ENCODE measurements at places on chromosomes 12 and 14.

GRCh38 chr14:104390221-104390931 lies 189.2 kb upstream of the C14orf180 start:
- DNase-seq, result no peak

DNA sequence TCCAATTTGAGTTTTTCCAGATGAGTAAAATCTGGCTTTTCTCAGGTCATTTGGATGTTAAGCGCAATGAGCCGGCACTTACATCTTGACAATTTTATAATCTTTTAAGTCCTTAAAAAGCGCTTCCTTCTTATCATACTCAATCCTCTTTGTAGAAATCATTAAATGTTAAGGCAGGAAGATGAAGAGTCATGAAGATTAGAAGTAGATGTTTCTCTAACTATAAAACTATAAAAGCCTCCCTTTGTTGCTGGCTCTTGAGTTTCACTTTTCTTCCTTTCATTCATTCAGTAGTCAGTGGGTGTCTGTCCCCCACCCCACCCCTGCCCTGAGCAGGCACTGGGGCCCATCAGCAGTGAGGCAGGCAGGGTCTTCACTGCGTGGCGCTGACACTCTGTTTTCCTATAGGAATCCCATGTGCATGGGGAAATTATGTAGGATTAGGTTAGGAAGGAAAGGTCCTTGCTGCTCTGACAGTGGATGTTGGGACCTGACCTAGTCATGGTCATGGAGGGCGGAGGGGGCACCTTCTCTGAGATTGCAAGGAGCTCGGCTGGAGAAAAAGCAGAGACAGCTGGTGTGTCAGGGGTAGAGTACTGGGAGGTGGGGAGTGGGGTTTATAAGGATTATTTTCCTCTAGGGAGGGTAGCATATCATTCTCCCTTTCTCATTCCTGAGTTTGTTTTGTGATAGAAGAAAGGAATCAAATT lies 65.8 kb downstream of the CCDC92 start:
- no peak for DNase-seq

- no peak for DNase-seq
These were observed 58.9 kb downstream of the USP15 start for GRCh38 chr12:62319058-62319457.

DNA sequence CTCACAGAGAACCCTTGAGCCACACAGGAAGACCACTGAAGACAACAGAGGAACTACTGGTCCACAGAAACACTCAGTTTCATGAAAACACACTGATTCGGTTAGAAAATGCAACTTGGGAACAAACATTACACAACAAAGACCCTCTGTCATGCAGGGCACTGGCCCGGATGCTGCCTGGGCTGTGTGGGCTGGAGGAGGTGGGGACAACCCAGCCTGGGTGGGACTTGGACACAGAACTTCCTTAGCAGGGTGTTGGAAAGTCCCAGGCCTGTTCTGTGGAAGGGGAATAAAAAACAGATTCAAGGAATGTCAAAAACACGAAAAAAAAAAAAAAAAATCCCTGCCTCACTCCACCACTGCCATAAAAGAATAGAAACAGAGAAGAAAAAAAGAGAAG lies 181.0 kb downstream of the MON2 start:
- no peak for DNase-seq

DNA sequence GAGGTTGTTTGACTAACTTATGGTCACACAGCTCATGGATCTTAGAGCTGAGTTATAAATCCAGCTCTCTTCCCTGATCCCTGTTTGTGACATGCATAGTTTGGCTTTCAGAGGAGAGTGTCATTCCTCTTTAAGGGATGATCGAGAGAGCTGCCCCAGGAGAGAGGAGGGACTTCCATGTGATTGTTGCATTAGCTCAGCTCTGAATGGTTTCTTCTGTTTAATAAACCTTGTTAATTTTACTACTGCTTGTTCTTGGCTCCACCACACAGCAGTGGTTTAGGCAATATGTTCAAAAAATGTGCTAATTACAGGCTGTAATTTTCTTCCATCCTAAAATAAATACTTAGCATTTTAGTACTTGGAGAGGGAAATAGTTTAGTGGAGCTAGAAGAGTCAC lies 152.5 kb downstream of the C12orf75 start:
- no peak for DNase-seq

DNA sequence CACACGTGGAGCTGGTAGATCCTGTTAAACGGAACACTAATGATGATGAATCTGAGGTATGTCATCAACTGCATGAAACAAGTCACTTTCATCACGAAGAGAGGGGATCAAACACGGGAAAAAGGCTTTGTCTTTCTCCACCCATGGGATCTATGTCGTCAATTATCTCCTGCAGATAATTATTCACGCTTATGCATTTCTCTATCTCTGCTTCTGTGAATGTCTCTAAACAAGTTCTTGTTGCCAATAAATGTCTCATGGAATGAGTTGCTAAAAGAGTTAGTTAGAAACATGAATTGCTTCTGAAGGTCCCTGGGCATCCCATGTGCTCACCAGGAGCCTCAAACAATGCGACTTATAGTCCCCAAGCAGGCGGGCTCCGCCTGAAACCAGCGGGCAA lies 1228.2 kb upstream of the TMEM132C start:
- no peak for DNase-seq

GRCh38 chr14:22007363-22007762 lies 333.7 kb upstream of the OR4E1 start:
- DNase-seq, result no peak

DNA sequence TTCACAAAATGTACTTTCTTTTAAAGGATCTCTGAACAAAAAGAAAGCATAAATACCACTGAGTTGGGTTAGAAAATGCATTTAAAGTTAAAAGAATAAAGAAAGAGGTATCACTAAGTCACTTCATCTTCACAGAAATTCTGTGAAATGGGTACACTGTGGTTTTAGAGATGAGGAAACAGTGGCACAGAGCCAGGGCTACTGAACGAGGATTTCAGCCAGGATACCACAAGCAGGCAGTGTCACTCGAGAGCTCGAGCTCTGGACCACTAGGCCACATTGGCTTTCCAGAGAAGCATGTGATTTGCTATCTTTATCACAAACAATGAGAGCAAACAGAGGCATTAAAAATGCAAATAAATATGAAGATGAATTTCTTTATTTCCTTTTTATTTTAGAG lies 51.0 kb downstream of the WDHD1 start:
- no peak for DNase-seq

DNA sequence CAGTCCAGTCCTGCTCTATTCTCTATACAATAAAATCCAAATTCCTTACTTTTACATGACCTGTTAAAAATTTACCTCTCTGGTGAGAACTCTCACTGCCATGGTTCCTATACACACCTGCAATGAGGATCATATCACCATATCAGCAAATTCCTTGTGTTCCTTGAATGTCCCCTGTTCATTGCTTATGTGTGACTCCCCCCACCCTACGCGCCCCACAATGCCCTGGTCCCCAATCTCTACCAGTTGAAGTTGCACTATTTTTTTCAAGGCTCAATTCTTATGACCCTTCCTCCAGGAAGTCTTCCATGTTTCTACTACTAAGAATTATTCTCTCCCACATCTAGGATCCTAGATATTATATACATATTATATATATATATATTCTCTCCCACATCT lies 82.2 kb upstream of the NEDD1 start:
- DNase-seq, result no peak

- no peak for DNase-seq
These were observed 57.1 kb downstream of the DYRK2 start for GRCh38 chr12:67705394-67706370.
